Left lobe of liver (tissue), 2 donors: ENCODE measurements at places on chromosomes 5 and 9. TPM values are rescaled to one million over a fixed set of nuclear protein-coding genes. Genes with fewer than 3 reads are reported as not detected.

SLC6A3 gene
- total RNA-seq: not detected

SPINK5 gene
- not detected for total RNA-seq

PTBP3 gene
- 18.7 TPM for total RNA-seq

CTXN3 gene
- not detected for total RNA-seq

ABCA1 gene
- 48.3 TPM for total RNA-seq

CCNI2 gene
- not detected for total RNA-seq

SLCO6A1 gene
- total RNA-seq: not detected

DMGDH gene
- 119 TPM for total RNA-seq

OTP gene
- not detected for total RNA-seq

SLC6A19 gene
- 0.73 TPM for total RNA-seq

CER1 gene
- not detected for total RNA-seq

MAN2A1 gene
- total RNA-seq: 59.9 TPM

FOXD4L3 gene
- not detected for total RNA-seq

DNA sequence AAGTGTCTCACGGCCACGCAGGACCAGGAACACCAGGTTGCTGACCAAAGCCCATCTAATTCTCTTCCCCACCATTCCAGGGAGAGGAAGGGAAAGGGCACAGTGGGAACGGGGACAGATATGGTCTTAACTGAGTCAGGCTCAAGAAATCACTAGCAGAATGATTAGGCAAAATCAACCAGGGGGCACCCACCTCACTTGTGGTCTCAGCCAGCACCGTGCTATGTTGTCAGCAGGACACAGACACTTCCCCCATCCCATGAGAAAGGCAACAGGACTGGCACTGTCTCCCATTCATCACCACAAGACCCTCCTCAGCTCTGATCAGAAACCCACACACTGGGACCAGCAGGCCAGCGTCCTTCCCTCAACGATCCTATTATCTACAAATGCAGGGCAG, 2.9 kb downstream of the BICD2 start:
- DNase-seq: peak; percentile 36

DNA sequence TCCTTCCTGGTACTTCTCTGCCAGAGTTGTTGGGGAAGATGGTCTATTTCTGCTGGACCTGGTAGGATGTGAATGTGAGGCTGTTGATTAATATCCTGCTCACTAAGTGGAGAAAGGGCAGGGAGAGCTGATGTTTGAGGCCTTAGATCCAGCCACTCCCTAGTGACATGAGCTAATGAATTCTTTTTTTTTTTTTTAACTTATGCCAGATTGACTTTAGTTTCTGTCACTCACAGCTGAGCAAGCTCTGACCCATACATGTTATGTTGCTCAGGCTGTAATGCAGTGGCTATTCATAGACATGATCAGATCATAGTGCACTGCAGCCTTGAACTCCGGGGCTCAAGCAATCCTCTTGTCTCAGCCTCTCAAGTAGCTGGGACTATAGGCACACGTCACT, 75.1 kb upstream of the SPRY4 start:
- no peak for DNase-seq

DNA sequence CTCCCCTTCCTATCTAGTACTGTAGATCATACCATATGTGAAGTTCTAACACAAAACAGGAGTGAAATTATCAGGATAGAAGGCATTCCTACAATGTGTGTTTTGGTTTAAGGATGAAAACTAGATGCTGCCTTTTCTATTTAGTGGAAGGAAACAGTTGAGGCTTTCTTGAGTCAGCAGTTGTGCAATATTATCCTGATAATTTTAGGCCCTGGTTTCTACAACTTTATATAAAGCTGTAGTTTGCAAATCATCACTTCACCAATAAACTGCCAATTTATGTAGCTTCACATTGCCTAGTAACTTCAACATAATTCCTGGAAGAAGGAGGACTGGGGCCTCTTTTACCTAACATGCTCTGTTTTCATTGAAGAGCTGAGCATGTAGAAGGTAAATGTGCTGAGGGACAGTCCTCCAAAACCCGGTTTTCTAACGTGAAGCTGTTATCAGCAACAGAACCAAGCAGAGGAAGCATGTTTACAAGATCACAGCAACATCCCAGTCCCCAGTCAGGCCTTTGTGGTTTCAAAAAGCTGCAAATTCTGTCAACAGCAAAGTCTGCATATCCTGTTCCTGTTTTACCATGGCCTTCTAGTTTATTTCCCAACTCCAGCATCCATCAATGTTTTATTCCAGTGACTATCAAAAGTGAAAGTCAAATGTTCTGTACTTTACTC, 513.4 kb upstream of the MEF2C start:
- no peak for DNase-seq

- DNase-seq: no peak
Observed at GRCh38 chr9:21070171-21070571, 7.6 kb downstream of the IFNB1 start.

DNA sequence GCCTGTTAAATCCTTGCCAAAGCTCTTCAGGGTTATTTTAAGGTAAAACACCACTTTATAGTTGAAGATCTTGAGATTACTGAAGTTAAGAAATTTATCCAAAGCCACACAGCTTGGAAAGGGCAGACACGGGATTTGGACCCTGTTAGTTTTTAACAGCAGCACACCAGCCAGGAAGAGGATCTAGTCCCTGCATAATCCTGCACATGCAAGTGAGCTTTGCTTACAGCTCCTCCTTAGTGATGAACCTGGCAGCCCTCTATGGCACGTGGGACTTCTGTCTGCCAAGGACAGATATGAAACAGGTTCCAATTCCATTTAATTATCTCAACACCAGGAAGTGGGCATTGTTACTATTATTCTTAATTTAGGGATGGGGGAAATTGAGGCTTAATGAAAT, 108.7 kb downstream of the TRIM32 start:
- DNase-seq: no peak

DNA sequence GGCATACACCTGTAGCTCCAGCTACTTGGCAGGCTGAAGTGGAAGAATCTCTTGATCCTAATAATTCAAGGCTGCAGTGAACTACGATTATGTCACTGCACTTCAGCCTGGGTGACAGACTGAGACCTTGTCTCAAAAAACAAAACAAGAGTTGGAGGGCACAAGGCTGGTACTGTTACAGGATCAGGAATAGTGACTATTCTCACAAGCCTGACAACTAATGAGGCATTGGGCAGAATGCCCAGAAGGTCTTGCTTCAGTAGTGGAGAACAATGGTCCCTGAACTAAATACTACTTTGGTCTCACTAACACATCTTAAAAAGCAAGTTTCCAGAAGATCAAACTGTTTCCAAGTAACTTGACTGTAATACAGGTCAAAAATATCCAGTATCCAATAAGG, 182.9 kb upstream of the RFX3 start:
- DNase-seq: no peak

DNA sequence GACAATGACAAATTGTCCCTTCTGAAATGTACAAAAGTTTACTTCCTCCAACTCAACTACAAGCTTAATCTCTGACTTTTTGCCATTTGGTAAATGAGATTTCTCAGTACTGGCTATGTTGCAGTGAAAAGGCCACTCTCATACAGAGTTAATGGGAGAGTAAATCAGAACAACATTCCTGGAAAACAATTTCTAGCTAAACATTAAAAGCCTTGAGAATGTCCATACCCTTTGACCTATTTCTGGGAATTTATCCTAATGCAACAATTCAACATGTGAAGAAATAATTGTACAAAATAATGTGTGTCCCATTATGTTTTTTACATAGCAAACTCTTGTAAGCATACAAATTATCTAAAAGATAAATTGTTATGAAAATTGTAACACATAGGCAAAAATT, 56.3 kb upstream of the SPEF2 start:
- DNase-seq: no peak

GRCh38 chr9:137224830-137225694, at the start of gene CYSRT1:
TSS of gene CYSRT1 (plus strand) at chr9:137225174. CDS start at chr9:137225622, 448 bp downstream.
- DNase-seq: no peak

- no peak for DNase-seq
Observed at GRCh38 chr9:130266236-130267098, 907 bp downstream of the HMCN2 start.

DNA sequence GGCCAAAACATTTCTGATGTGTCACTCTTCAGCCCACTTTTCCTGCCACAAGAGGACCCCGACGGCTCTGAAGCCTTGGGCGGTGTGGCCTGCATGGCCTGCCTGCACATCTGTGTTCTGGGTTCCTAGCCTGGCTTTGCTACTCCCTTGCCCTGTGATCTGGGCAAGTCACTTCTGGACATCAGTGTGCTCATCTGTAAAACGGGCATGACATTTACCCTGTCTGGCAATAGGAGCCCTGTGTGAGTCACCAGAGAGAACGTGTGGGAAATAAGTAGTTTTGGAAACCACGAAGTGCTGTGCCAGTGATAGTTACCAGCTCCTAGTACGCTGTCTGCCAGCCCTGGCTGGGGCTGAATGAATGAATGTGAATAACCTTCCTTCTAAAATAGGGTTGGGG, 90.8 kb downstream of the MACROH2A1 start:
- DNase-seq: no peak

GRCh38 chr5:96972599-96973334, 36.9 kb downstream of the LNPEP start:
- DNase-seq: no peak

- no peak for DNase-seq
Observed at GRCh38 chr9:75834878-75835277, 55.6 kb upstream of the PCSK5 start.

GRCh38 chr5:134464988-134465815, 53.5 kb upstream of the CDKN2AIPNL start:
- peak; percentile 84 for DNase-seq

- no peak for DNase-seq
Observed at GRCh38 chr9:114856215-114856941, 50.5 kb upstream of the TNFSF15 start.

- no peak for DNase-seq
Observed at GRCh38 chr5:143337946-143338345, 65.5 kb downstream of the NR3C1 start.

- no peak for DNase-seq
Observed at GRCh38 chr5:10828241-10828640, 67.2 kb upstream of the DAP start.

DNA sequence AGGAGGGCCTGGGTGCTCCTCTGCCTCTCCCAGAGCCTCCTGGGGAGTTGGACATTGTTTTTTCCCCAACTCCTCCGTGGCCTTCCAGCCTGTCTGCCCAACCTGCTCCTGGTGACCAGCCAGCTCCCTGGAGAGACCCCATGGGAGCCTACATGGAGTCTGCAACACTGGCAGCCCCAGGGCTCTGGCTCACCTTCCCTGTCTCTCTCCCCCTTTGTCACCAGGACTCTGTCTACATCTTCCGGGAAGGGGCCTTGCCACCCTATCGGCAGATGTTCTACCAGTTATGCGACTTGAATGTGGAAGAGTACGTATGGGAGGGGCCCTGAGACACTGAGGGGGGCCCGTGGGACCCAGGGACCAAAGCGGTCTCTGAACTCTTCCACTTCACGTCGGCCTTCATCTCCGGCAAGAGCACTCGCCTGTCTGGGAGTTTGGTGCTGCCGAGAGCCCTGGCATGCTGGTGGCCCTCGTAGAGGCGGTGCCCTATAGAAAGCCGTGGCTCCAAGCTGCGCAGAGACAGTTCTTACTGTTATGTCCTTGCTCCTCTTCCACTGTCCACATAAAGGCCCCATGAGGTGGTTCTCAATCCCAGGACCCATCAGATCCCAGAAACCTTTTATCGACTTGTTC, 5.9 kb upstream of the CEL start:
- DNase-seq: no peak

- DNase-seq: no peak
Observed at GRCh38 chr9:94811074-94811473, 84.6 kb downstream of the AOPEP start.

DNA sequence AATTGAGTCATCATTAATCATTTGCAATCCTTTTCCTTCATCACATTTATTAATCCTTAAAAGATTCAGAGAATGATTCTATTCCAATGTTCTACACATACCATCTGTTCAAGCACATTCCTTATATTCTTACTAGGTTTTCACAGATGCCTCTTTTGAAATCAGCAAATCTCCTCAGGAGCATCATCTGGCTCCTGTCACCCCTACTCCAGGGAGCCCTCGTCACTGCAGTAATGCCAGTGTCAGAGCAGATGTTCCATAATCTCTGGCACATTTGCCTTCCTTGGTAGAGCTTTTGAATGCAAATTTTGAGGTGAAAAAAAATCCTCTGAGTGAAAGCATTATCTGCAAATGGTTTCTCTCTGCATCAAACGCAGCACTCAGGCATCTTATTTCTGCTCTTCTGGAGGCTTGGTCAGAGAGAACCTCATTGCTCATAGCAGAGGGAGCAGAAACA, 7.6 kb upstream of the KCNV2 start:
- no peak for DNase-seq

DNA sequence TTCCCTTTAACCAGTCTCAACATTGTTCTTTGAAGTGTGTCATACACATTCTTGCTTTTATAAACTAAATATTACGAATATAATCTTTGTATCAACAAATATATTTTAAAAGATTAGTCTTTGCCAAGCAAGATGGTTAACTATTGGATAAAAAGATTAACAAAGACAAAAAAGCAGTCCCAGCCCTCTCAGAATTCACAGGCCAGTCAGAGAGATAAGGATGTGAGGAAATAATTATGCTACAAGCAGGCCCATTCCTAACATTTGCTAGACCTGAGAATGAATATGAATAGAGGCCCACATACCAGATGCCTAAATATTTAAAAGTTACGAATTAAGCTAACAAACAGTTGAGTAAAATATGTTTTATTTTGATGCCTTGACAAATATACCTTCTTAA, 457.7 kb downstream of the CETN3 start:
- no peak for DNase-seq
